Naive thymus-derived CD8-positive, alpha-beta T cell (primary cell): ENCODE measurements at places on chromosomes 11 and 22.

DNA sequence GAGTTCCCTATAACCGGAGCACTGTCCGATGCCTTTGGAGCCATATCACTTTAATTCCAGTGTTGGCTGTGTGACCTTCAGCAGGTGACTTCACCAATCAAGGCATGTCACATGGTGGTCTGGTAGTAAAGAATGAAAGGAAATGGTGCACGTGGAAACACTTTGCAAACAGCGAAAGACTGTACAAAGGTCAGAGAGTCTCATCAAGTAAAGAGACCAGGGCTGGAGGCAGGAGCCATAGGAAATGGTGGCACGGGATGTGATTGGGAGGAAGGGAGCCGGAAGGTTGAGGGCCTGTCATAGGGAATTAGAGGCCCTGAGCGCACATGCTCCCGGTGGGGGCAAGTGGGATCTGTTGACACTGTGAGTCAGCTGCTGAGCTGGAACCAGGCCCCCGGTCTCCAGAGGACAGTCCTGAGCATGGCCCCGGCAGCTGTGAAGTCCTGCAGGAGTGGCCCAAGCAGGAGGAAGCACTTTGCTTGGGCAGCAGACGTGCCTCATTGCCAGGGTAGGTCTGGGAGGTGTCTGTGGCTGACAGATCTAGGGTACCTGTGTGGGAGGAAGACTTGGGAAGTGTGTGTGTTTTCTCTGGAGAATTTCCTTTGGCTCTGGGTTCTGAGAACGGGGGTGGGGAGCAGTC lies 2.0 kb downstream of the DAGLA start:
- DNase-seq = no peak

DNA sequence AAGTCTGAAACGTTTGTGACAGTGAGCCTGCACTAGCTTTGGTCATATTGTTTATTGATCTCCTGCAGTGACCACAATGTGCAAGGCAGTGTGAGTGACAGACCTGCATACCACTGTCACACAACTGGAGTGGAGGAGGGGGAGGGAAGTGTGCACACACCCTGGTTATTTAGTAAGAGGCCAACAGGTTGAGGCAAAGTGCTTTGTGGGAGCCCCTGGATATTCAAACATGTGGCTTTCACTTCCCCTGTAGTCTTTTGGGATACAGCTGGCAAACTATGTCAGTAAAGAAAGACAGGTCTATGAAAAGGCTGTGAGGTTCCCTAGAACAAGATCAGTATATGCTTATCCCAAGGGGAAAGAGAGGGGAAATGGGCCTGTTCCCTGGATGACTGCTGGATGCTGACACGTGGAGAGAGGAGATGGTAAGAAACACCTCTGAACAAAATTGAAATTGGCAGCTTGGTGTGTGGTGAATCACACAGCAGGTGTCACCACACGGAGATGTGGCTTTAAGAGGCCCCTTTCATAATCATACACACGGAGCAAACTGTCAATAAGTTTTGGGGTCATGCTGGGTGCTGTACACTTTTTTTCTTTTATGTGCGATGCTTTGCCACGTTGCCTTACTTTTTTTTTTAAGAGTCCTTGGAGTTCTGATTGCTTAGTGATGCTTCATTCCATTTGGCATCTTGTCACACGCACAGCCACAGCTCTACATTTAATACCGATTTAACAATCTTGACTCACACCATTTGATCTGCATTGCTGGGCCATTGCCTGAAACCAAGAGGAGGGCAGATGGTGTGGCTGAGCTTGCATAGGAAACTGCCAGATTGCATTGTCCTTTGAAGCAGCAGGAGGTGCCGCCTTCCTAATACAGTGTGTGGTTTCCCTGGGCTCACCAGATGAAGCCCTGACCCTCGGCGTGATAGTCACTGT lies 11.3 kb downstream of the OSBP2 start:
- no peak for DNase-seq

GRCh38 chr11:117851852-117852251 lies 24.6 kb downstream of the FXYD6 start:
- DNase-seq = no peak

- no peak for DNase-seq
These were observed 304.0 kb downstream of the SHANK2 start for GRCh38 chr11:70948398-70948797.

DNA sequence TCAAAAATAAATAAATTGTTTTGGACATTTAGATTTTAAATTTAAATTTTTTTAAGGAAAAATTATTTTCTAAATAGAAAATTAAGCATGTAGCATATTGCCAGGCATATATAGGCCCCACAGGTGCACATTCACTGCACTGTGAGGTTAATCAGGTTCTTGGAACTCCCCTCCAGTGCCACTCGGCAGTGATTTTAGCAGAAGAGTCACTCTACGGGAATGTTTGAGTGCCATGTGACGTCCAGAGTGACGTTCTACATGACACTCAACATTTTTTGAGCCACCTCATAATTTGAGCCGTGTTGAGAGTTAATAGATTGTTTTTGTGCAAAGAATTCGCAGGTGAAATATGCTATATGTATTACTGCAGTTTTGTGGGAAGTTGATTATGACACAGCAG lies 77.4 kb downstream of the SWAP70 start:
- DNase-seq = no peak

DNA sequence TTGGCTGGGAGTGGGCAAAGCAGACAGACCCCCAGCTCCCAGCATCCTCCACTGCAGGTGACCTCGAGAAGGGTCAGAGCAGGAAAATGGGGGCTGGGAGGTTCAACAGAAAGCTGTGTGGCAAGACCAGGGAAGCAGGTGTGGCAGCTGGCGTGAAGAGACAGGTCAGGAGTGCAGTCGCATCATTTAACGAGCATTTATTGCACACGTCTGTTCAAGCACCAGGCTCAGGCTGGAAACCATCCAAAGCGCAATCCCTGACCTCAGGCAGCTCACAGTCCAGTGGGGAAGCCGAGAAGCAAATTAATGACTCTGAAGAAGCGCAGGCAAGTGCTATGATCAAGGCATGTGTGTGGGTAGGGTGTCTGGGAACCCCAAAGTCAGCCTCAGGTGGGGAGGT lies 7.4 kb downstream of the SLC25A45 start:
- no peak for DNase-seq

GRCh38 chr11:45333001-45333971 lies 47.1 kb upstream of the SYT13 start:
- DNase-seq = no peak

DNA sequence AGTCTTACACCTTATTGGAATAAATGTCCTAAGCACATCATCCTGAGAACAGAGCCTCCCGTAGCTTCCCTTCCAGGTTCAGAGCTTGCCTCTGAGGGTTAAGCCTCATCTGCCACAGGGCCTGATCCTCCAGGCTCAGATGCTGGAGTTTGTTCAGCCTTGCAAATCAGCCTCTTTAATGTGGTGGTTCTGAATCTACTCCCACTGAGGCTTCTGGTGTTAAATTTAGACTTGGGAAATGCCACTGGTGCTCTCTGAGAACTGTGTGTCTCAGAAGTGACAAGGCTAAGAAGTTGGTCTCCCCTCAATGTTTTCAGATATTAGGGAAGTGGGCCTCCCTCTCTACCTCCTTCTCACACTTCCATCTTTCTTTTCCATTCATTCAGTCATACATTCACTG lies 68.7 kb downstream of the CCDC81 start:
- no peak for DNase-seq

DNA sequence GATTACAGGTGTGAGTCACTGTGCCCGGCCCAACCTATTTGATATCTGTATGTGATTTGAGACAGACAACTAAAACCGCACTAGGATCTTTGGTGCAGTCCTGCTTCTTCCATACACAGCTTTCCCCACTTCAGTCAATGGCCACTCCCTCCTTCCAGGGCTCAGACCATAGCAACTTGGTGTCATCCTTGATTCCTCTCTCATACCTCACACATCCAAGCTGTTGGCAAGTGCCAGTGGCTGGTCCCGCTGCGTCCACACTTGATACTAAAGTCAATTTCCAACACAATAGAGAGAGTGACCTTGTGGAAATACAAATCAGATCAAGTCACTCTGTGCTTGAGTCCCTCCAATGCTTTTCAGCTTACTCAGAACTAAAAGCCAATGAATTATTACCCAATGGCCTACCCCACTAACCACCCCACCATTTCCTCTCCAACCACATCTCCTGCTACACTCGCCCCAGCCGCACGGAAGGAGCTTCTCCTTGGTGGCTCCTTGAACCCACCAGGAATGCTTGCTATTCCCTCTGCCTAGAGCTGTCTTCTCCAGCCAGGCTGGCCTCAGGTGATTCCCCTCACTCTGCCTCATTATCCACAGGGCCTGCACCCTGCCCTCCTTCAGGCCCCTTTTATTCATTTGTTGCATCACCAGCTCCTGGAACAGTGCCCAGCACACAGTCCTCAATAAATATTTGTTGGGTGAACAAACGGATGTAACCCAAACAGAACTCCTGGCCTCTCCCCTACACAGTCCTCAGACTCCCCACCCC lies 12.9 kb downstream of the ABTB2 start:
- DNase-seq = no peak

GRCh38 chr11:119110439-119110838 lies 3.3 kb downstream of the C2CD2L start:
- DNase-seq = no peak

DNA sequence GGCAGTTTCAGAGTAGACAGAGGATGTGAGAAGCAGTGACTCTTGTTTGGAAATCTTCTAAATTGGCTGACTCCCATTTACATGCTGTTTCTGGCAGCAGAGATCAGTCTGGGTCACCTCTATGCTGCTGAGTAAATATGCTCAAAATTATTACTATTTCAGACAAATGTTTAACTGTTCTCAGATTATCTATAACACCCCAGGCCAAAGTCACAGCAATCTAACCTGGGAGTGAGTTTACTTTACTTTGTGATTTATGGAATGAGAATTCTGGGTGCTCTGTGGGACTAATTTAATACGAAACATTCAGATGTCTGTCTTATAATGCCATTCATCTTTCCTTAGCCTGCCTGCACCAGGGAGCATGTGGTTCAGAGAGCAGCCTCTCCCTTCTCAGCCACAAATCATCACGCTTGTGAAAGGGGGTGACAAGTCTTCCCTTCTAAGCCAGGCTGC lies 282.5 kb upstream of the MPPED2 start:
- no peak for DNase-seq

- DNase-seq = no peak
These were observed 288.8 kb upstream of the C11orf87 start for GRCh38 chr11:109133159-109133558.

- DNase-seq = no peak
These were observed 38.4 kb downstream of the ANO1 start for GRCh38 chr11:70116386-70117065.

DNA sequence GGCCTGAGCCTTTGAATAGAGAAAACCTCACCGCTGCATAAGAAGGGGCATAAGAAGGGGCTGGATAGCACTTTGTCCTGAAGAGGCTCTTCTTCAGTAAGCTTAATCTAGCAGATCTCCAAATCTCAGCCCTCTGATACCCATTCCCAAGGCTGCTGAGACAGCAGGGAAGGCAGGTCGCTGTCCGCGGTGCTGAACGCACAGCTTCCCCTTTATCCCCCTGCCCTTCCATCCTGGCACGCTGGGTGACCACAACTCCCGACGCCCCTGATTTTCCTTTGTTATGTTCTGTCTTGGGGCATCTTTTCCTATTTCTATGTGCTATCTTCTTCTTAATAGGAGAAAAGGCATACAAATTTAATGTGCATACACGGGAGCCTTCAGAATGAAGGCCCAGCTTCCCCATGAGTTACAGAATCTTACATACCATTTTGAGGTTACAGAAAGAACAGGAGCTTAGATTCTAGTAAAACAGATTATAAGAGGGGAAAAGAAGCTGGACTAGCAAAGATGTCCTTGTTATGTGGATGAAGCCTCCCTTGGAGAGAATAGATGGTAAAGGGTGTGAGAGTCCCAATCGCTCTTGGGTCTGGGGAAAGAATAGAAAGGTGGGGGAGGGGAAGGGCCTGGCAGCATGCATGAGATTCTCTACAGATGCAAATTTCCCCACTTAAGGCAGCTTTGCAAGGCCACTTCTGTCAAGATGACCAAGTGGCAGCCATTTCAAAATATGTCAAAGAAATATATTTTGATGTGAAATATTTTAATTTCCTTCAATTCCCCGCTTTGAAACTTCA lies 5.7 kb upstream of the SULT4A1 start:
- DNase-seq = no peak

GRCh38 chr11:82858556-82859091 lies 41.6 kb downstream of the PRCP start:
- DNase-seq = no peak

DNA sequence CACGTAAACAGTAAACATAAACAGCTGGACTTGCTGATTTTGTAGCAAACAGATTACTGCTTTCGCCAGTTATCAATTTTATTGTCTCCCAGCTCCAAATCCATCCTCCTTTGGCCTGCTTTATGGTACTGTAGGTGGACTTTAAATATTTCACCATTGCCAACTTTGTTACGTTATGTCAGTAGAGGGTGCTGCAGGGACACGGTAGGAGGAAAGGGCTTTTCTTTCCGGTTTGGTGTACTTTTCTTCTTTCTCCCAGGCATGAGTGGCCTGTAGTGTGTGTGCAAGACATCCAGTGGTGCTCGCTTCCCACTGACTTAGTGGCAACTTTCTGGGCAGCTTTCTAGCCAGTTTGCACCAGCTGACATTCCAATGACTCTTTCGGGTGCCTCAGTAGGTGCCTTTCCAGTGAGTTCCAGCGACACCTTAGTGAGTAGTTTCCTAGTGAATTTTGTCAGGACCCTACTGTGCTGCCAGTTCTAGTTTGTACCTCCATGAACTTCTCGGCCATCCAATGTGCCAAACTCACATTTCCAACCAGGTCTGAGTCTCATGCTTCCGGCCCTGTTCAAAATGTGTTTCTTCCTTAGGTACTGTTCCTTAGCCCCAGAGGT lies 267.6 kb upstream of the TENM4 start:
- no peak for DNase-seq

DNA sequence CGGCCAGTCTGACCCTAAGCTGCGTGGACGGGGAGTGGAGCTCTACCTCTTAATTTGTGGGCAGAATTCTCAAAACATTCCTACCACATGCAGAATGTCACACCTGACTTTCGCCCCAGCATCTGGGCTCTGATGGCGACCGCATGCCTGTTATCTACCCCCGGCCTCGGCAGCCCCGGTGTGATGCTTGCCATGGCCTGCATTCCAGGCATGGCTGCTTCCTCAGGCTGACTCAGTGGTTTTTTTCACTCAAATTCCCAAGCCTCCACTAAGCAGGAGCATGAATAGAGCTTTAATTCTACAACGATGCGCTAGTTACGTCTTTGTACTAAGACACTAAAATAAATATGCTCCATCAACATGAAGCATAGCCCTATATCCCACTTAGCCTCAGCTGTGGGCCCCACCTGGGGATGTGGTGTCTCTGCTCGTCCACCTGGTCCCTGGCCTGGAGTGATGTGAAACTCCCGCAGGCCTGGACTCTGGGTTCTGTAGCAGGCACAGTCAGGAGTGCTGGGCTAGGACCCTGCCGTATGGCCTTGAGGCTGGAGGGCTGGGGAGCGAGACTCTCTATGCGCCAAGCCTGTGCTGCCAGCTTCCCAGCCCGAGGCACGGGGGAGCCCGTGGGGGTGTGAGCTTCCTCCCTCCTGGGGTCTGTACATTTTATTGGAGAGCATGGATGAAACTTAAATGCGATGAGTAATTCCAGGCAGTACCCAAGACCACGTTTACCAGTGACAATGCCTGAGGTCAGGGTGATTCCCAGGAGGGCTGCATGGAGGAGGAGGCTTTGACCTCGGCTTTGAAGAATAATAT lies 153.2 kb downstream of the CTTN start:
- no peak for DNase-seq

GRCh38 chr11:106413222-106413621 lies 335.8 kb downstream of the AASDHPPT start:
- DNase-seq = no peak

GRCh38 chr11:67389477-67389876 lies 2.3 kb upstream of the RAD9A start:
- DNase-seq = no peak

- DNase-seq = no peak
These were observed 8.2 kb downstream of the TSPAN18 start for GRCh38 chr11:44734843-44735381.

- no peak for DNase-seq
These were observed 617 bp upstream of the ARHGAP20 start for GRCh38 chr11:110712659-110713448.
